ENCODE measurements at places on chromosomes 1 and 21.

DNA sequence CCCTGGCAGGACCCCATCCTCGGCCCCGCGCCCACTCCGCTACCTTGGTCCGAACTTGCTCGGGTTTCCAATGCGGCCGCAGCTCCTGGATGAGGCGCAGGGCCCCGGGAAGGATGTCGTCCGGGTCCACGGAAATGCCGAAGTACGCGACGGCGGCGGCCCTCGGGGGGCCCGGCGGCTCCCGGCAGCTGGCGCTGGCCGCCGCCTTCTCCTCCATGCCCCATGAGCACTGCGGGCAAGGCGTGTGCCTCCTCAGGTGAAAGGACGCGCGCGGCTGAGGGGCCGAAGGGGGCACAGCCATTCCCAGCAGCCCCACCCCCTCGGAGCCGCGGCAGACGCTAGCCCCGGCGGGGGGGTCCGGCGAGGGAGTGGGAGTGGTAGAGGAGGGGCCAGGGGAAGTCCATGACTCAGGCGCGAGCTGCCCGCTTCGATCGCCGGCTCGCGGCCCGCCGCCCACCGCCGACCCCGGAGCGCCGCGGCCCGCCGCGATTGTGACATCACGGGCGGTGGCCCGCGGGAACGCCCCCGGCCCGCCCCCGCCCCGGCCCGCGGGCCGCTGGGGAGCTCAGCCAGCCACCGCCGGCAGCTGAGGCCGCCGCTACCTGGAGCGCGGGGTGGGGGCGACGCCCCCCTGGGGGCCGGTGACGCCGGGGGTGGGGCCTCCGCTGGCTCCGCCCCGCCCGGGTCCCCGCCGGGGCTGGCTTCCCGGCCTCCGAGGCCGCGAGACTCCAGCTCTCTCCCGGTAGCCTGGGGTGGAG is at the start of gene ETNK2:
ETNK2 (minus strand) TSS at position 493 of the 758 bp plus-strand sequence; CDS start at position 301, 192 bp downstream.
- peak; percentile 59 for DNase-seq

DNA sequence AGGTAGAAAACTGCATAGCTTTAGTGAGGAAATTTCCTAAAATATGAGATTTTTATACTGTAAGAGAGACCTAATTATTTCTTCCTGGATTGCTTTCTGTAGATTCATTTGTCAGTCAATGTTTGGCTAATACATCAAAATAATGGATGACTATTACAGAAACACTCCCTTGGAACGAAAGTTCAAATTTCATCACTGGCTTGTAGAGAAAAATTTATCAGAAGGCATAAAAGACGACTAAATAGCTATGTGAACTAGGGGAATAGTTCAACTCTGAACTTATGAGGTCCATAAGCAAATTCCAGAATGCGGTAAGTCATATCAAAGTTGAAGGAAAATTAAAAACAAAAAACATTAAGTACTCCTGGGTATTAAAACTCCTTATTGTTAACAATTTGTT is 36.0 kb downstream of the WNT2B start:
- DNase-seq: no peak

GRCh38 chr1:58089898-58090534 is 456.5 kb downstream of the OMA1 start:
- no peak for DNase-seq

DNA sequence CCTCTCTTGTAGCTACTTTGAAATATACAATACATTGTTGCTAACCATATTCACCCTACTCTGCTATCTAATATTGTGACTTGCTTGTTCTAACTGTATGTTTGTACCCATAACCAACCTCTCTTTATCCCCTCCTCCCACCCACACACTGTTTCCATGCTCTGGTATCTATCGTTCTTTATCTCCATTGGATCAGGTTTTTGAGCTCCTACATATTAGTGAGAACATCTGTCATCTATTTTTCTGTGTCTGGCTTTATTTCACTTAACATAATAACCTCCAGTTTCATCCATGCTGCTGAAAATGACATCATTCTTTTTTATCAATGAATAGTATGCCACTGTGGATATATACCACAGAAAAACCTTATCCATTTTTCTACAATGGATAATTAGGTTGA is 1230.1 kb downstream of the PLA2G4A start:
- no peak for DNase-seq

- DNase-seq: no peak
These were observed 142.7 kb downstream of the HIVEP3 start for GRCh38 chr1:41775956-41776585.

GRCh38 chr1:41418857-41419583 is 57.8 kb downstream of the FOXO6 start:
- DNase-seq: no peak
